Hair follicular keratinocyte (primary cell): ENCODE measurements at places on chromosomes 11 and 22. TPM values are rescaled to one million over a fixed set of nuclear protein-coding genes. Genes with fewer than 3 reads are reported as not detected.

DEUP1 gene
- not detected in 2 replicates for total RNA-seq

FUT4 gene
- 2.4 and 3.2 TPM in 2 replicates for total RNA-seq

SCN4B gene
- total RNA-seq: 2.5 and 7.8 TPM in 2 replicates

SUN2 gene
- total RNA-seq: 72.1 and 72.8 TPM in 2 replicates

RIC3 gene
- 0.16 TPM in 1 of 2 replicates, not detected in the other for total RNA-seq

SCGB1A1 gene
- total RNA-seq: not detected in 2 replicates

CDC42BPG gene
- total RNA-seq: 3.8 and 8.1 TPM in 2 replicates

GLB1L3 gene
- total RNA-seq: 0.70 and 2.3 TPM in 2 replicates

GPR83 gene
- 0.16 TPM in 1 of 2 replicates, not detected in the other for total RNA-seq

OR56A1 gene
- total RNA-seq: not detected in 2 replicates

SEC14L2 gene
- total RNA-seq: 76.5 and 108 TPM in 2 replicates

PKP3 gene
- 292 and 373 TPM in 2 replicates for total RNA-seq

LSP1 gene
- 0.19 TPM in 1 of 2 replicates, not detected in the other for total RNA-seq

MOV10L1 gene
- total RNA-seq: not detected in 2 replicates

OR4A47 gene
- total RNA-seq: not detected in 2 replicates

RAB38 gene
- total RNA-seq: 107 and 151 TPM in 2 replicates

KCNJ4 gene
- not detected in 2 replicates for total RNA-seq

GPHA2 gene
- not detected in 2 replicates for total RNA-seq

ZP1 gene
- total RNA-seq: not detected in 2 replicates

RTN4RL2 gene
- 0.04 and 0.31 TPM in 2 replicates for total RNA-seq

CBX6 gene
- total RNA-seq: 14.4 and 17.0 TPM in 2 replicates

LRRC55 gene
- not detected in 2 replicates for total RNA-seq

SCUBE2 gene
- total RNA-seq: 0.34 and 1.3 TPM in 2 replicates
